ENCODE measurements at places on chromosomes 6 and 20.

DNA sequence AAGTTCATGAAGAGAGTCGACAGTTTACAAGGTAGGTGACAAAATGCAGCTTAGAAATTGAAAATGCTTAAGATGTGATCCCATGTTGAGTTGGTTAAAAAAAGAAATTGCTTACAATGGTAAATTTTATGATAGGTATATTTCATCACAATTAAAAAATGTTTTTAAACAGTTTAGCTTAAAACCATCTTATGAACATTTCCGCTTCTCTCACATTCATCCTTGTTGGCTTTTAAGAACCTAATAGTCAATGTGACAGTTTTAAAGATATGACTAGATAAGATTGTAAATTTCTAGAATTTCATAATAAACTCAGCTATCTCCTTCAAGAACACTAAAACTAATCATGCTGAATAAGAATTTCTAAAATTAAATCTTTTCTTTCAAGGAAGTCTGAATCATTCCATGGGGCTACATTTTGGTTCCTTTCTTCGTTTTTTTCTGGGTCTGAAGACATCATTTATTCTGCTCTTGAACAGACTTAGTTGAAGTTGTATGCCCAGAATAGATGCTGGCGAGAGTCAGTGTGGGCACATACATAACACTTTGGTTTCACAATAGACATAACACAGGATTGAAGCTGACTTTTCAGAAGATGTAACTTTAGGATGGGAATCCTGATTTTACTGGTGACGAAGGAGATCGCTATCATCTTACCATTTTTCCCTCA lies 35.9 kb upstream of the LTV1 start:
- DNase-seq, result no peak

- DNase-seq, result no peak
These were observed 11.4 kb downstream of the ZC3H12D start for GRCh38 chr6:149473080-149474052.

- DNase-seq, result no peak
These were observed 62.9 kb upstream of the MYB start for GRCh38 chr6:135118134-135118730.

DNA sequence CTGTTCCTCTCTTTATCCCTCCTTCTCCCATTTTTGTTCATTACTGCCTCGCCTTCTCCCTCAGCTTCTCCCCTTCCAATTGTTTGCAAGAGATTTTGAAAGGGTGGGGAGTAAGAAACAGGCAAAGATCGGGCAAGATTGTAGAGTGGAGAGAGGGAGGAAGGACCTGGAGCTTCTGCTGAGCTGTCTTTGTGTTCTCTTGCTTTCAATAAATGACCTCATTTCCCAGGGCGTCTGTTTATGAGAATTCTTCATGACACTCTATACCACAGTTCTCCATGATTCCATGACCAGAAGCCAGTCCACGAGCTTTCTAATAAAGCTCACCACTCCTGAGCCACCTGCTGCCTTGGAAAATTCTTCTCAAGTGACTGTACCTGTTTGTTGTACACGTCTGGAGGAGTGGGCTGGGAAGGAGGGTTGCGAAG lies 50.0 kb upstream of the PLEKHG1 start:
- no peak for DNase-seq

DNA sequence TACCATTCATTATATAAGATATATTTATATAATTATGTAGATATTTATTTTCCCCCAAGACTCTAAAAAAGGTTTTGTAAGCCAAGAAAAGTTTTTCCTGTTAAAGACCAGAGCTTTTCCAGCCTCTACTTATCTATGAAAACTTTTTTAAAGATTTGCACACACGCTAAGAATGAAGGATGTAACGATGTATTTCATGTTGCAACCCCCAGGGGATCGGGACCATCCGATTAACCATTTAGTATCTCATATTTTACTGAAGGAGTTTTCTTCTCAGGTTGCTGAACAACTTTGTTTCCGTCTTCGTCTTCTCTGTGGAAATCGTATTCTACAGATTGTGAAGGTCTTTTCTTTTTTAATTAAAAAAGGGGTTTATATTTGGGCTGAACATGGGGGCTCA lies 70.0 kb upstream of the SASH1 start:
- DNase-seq, result no peak

GRCh38 chr6:98579941-98580340 lies 254.4 kb upstream of the POU3F2 start:
- DNase-seq, result no peak

DNA sequence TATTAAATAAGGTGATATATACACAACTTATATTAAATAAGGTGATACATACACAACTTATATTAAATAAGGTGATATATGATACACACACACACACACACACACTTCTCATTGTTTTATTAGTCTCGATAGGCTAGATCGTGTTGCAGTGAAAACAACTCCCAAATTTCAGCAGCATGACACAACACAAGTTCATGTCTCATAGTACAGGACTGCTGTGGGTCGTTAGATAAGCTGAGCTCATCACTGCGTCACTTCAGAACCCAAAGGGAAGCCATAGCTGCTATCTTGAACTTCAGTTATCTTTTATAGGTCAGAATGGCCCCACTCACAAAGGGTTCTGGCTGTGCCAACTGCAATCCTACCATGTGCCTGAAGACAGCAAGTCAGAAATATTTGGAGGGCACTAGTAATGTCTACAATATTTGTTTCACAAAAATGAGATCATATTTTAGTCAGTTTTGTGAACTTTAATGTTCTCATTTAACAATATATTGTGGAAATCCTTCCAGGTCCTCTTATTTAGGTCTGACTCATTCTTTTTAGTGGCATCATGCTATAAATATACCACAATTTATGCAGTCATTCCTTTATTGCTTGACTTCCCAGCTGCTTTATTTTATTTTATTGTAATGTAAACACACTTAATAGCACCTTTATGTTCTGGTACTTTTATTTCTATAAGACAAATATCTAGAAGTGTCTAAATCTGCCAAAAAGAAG lies 290.2 kb downstream of the PHACTR1 start:
- DNase-seq, result no peak

DNA sequence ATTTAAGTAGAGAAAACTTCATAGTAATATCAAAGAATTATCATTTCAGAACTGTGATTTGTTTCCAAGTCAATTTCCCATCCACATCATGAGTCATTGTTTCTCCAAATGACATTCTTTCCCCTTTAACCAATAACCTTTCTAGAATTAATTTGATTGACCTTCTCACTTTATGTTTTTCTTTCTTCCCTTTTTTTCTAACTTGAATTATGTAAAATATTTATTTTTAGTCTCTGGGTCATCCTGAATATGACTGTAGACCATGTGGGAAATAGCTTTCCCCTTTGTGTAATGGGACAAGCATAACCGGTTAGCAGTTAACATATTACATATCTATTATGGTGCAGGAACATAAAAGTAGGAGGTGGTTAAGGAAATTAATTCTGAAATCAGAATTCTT lies 291.1 kb downstream of the GJA1 start:
- DNase-seq, result no peak

DNA sequence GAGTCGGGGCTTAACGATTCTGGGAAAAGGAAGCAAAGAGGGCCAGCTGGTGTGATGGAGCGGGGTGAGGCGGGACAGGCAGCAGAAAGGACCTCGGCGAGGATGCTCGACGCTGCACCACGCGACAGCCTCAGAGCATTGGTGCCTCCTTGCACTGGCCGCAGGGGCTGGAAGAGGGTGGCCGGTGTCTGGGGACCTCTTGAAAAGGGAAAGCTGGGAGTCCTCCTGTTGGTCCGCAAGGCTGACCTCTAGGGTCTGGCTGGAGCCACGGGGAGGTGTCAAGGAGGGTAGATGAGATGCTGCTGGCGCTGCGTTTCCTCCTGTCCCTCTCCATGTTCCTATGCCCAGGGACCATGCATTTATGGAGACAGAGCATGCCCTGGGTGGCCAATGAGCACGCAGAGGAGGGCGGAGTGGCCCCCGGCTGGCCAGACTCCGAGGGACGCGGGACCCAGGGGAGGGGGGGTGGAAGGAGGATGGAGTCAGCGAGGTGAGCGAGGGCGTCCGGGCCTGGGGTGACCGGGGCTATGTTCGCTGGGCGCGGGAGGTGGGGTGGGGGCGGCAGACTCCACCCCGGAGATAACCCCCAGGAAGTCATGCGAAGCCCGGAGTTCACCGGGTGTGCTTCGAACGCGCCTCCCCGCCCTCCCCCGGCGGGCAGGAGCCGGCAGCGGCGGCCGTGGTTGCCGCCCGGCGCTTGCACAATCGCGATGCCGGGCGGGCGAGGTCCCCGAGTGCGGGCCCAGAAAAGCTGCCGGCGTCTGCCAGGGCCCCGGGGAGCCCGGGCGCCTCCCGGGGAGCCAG lies at the start of gene CYP24A1:
CYP24A1 (minus strand) TSS at position 334 of the 804 bp plus-strand sequence. CDS start 407 bp downstream, outside the sequence.
- DNase-seq, result peak; percentile 70

GRCh38 chr6:66094615-66095014 lies 387.6 kb upstream of the EYS start:
- DNase-seq, result no peak

- peak; percentile 89 for DNase-seq
These were observed 4.2 kb upstream of the PRPH2 start for GRCh38 chr6:42726485-42727086.

DNA sequence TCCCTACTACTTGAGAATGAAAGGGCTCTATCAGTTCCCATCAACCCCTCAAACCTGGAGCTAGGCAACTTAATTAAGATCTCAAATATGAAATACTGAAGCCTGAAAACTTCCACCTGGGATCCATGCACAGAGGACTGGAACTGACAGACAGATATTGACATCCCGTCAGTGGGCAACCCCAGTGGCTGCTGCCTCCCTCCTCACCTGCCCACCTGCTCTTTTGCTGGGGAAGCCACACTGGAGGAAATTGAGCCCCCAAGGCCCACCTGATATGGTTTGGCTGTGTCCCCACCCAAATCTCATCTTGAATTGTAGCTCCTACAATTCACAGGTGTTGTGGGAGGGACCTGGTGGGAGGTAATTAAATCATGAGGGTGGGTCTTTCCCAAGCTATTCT lies 192.8 kb downstream of the LRFN2 start:
- DNase-seq, result no peak

DNA sequence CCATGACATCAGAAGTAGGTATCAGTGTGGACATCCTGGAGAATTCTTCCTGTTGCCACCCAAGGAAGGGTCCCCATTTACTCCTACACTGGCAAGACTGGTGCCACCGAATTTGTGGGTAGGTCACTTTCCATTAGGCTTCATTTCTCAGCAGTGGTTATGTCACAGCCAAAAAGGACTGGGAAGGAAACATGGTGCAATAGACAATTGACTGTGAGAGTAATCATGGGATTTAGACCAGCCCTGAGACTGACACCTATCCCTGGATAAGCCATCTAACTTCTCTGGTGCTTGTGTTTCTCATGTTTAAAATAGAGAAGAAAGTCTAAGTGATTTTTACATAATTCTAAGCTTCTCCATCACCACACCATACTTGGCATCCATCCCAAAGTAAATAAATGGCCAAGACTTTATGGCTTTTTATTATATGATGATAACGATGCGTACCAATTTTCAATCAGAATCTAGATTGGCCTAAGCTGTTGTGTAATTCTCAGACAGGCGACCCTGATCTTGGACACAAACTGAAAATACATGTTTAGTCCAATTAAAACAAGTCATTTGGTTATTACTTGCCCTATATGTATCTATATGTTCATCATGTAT lies 10.2 kb downstream of the SMPDL3A start:
- no peak for DNase-seq

GRCh38 chr6:5956939-5957338 lies 49.8 kb downstream of the NRN1 start:
- DNase-seq, result no peak

DNA sequence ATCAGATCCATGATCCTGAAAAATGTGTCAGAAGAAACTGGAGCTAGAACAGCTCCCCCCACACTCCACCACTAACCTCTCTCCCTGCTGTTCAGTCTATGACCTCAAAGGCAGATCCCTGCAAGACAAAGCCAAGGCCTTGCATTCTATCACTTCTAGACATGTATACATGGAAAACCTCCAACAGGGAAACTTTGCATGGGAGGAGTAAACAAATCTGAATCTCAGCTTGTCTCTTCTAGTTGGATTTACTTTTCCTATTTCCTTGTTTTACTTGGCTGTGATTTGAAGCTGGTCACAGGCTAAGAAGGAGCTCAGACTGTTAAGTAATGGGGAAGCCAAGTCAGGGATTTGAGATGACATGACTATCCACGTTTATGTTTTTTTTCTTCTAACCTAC lies 456.8 kb upstream of the CHD6 start:
- no peak for DNase-seq

DNA sequence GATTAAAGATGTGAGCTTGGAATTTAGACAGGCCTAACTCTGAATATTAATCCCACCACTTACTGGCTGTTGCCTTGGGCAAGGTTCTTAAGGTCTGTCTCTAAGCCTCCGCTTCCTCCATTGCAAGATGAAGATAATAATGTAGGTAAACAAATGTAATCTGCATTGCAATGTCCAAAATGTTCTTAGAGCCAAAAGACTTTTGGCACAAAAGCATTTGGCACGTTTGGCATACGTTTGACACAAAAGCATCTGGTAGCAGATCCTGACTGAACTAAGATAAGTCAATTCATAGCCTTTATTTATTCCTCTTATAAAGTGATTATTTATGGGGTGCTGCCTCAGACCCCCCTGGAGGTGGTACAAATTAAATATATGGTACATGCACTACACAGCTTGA lies 229.9 kb upstream of the STXBP5 start:
- no peak for DNase-seq

DNA sequence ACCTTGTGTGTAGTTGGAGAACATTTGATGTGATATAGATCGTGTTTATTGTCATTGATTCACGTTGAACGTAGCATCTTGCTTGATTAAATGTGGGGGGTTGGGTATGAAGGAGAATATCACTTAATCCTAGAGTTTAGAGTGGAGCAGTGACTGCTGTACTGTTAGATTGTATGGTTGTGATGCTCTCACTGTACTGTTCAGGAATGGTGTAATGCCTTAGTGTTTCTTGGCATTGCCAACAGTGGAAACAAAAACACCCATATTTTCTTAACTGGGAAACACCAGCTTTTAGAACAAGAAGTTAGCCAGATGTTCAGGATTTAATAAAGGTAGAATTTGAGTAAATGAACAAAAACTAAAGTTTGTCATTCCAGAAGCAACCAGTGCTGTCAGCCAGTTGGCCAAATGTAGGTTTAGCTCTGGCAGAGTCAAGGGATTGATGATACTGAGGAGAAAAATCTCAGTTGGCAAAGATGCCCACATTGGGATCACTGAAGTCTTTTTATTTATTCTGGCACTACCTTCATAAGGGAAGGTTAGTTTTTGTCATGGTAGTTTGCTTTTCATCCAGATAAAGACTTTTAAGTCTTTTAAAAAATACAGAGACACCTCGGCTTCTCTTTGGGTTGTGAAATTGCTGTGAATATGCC lies 129.9 kb downstream of the JARID2 start:
- DNase-seq, result no peak

DNA sequence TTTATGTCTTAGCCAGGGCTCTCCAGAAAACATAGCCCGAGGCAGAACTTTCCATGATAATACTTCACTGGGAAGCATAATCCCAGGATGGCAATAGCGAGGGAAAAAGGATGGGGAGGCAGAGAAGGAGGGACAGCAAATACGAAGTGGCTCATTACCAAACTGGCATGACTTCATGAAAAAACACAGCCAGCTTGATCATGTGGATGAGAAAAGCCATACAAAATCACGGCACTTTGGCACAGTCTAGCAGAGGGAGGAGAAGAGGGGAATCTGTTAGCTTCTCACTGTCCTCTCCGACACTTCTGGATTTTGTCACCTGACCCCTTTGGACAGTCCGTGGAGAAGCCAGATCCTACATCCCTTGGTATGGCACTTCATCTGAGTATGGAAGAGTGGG lies 212.5 kb upstream of the GRIK2 start:
- DNase-seq, result no peak

- no peak for DNase-seq
These were observed 9.1 kb downstream of the SMAP1 start for GRCh38 chr6:70676821-70677220.

GRCh38 chr20:48944663-48945297 lies 23.3 kb downstream of the ARFGEF2 start:
- no peak for DNase-seq

Measured in iPS-NIHi11 (cell line).